ENCODE measurements at places on chromosomes 13 and 19.

DNA sequence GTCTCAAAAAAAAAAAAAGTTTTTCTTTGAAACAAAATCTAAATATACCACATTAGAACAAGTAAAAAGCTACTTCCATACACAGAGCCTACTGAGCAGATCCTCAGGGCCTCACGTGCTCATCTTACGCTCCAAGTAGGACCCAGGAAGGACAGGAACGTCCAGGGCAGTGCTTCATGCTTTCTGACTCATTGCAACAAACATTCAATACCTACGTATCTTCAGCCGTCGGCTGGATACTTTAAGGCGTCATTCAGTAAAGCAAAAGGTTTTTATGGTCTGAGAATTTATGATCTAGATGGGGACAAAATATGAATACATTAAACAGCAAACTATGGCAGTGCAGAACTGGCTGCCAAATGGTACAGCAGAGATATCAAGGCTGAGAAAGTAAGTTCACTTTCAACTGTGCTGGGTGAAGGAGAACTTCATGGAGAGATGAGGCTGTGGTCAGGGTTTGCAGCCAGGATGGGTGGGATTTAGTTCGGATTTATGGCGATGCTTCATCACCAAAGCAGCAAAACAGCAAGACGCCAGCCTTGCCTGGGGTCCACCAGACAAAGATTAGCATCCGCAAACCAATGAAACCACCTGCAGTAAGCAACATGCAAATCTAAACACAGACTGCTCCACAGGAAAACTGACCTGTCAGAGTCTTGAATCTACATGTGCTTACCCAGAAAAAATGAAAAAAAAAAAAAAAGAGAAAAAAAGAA is 20.5 kb downstream of the CARS2 start:
- no peak for DNase-seq

- no peak for DNase-seq
Measured at GRCh38 chr13:101523154-101524131, 71.0 kb downstream of the ITGBL1 start.

DNA sequence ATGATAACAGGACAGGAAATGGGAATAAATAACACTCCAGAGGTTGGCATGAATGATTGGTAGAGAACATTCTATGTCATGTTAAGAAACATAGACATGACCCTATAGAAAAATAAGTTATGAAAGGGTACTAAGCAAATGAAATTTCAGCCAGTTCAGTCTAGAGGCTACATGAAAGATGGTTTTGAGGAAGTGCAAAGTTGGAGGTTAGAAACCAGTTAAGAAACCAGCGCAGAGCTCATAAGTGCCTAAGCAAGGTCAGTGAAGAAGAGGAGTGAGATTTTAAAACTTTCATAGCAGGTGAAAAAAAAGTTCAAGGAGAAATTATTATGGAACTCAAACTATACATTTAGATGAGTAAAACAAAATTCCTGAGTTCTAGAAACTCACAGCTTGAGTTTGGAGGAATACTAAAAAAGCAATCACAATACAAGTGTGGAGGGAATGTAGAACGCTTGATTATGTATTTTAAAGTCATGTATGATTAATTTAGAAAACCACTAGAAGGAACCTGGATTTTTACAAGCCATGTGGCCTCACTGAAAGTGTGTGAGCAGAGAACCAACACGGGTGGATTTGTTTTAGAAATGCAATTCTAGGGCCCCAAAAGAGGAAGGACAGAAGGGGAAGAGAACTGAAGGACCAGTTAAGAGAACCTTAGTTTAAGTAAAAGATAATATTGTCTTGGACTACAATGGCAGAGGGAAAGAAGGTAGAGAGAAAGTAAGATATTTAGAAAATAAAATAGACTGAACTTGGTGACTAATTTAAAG is 162.4 kb downstream of the PCDH20 start:
- DNase-seq, result no peak

DNA sequence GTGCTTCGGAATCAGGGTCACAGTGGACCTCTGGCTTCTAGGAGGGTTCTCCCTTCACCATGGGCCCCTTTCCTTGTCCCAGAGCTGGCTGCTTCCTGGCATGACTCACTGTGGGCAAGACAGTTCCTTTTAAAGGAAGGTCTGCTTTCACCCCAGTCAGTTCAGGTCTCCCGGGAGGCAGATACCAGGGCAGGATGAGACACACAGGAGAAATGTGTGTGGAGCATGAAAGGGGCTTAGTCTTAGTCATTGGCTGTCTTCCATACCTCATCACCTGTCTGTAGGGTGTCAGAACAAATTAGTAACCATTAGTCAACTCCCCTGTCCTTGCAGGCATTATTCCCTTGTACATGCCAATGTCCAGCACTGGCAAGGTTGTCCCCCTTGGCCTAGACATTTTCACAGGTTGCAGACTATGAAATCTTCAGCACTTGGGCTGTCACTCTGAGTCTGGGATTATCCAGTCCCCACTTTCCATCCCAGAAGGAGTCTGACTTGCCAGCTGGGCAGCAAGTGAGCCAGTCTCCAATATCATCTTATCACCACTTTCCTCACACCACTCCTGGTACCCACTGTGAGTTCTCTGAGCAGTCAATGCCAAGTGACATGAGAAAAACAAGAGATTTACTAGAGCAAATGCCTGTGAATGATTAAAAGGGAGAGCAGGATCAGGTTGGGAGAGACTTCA is 76.8 kb upstream of the MEDAG start:
- no peak for DNase-seq

- DNase-seq, result peak; percentile 46
Measured at GRCh38 chr19:58317476-58318072, 9.2 kb upstream of the ZSCAN22 start.

DNA sequence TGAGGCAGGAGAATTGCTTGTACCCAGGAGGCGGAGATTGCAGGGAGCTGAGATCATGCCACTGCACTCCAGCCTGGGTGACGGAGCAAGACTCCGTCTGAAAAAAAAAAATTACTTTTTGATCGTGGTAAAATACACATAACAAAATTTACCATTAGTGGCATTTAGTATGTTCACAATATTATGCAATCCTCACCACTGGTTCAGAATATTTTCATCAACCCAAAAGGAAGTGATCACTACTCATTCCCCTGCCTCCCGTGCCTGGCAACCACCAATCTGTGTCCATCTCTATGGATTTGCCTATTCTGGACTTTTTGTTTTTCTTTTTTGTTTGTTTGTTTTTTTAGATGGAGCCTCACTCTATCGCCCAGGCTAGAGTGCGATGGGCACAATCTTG is 1.2 kb upstream of the PALM3 start:
- no peak for DNase-seq

GRCh38 chr19:19345232-19345631 is 24.6 kb downstream of the MAU2 start:
- no peak for DNase-seq

GRCh38 chr13:70630247-70630646 is 522.0 kb upstream of the KLHL1 start:
- DNase-seq, result no peak

DNA sequence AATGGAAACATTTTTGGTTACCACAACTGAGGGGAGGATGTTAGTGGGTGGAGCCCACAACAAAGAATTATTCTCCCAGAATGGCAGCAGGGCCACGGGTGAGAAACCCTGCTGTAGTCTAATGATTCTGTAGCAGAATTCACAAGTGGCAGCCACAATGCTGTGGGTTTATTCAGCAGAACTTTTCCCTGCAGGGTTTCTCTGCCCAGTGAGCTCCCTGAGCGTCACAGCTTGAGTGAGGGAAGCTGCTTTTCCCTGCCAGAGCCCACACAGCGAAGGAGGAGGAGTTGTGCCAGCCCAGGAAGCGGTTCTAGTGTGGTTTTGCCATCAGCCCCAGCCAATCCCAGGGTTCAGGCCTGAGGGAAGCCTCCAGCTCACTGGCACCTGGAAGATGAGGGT is 4.4 kb downstream of the ATP12A start:
- DNase-seq, result peak; percentile 53

GRCh38 chr19:10372690-10373089 is 7.7 kb downstream of the TYK2 start:
- no peak for DNase-seq

- no peak for DNase-seq
Measured at GRCh38 chr13:101552786-101553185, 100.3 kb downstream of the ITGBL1 start.

DNA sequence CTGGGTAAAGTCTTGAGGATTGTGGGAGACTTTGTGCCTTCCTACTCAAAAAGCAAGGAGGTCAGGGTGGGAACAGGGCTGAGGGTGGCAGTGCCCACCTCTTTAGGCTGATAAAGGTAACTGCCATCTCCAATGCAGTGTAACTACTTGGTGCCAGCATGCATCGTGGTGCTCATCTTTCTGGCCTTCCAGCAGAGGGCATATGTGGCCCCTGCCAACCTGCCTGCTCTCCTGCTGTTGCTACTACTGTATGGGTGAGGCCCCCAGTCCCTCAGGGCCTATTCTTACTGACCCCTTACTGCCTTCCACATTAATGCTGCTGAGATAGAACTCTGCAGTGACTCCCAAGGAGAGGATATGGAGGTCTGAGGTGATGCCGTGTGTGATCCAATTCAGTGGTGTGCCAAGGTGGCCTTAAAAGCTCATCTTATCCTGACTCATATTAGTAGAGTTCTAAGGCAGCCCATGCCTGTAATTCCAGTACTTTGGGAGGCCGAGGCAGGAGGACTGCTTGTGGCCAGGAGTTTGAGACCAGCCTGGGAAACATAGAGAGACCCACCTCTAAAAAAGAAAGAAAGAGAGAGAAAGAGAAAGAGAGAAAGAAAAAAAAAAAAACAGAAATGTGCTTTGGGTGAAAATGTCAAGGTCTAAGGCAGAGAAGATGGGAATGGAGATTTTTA is 9.7 kb upstream of the ARHGAP45 start:
- DNase-seq, result no peak

- no peak for DNase-seq
Measured at GRCh38 chr19:3660493-3661219, 34.1 kb upstream of the CACTIN start.

DNA sequence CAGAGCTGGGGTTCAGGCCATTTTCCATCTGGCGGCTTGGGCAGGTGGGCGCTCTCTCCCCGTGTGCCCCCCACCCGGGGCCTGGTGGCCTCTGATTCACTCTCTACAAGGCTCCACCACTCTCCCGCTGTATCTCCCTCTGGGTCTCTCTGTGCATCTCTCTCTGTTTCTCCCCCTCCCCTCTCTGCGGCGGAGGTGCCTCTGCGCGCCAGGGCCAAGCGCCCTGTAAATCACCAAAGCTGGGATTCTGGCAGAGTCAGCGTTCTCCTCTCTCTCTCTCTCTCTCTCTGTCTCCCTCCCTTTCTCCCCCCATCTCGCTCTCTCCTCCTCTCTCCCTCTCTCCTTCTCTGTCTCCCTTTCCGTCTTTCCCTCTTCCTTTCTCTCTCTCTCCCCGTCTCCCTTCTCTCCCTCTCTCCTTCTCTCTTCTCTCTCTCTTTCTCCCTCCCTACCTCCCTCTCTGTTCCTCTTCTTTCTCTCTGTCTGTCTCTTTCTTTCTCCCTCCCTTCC is 3.9 kb downstream of the NFIC start:
- DNase-seq, result no peak

DNA sequence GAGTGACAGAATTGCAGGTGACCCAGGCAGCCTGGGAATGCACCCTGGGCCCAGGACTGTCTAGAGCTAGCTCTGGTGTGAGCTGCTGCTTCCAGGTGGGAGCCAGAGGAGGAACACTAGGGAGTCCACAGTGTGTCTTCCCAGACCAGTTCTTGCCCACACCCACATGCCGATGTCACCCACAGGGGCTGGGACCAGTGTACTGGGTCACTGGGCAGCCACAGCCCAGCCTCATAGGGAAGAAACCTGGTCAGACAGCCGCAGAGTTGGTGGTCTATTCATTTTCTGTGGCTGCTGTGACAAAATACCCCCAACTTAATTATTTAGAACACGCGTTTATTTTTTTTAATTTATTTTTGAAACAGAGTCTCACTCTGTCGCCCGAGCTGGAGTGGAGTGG is 3.1 kb downstream of the RNF225 start:
- DNase-seq, result no peak

- DNase-seq, result no peak
Measured at GRCh38 chr19:5679289-5680083, 830 bp downstream of the MICOS13 start.

GRCh38 chr19:39341129-39341718 is 997 bp upstream of the SAMD4B start:
- DNase-seq, result no peak

DNA sequence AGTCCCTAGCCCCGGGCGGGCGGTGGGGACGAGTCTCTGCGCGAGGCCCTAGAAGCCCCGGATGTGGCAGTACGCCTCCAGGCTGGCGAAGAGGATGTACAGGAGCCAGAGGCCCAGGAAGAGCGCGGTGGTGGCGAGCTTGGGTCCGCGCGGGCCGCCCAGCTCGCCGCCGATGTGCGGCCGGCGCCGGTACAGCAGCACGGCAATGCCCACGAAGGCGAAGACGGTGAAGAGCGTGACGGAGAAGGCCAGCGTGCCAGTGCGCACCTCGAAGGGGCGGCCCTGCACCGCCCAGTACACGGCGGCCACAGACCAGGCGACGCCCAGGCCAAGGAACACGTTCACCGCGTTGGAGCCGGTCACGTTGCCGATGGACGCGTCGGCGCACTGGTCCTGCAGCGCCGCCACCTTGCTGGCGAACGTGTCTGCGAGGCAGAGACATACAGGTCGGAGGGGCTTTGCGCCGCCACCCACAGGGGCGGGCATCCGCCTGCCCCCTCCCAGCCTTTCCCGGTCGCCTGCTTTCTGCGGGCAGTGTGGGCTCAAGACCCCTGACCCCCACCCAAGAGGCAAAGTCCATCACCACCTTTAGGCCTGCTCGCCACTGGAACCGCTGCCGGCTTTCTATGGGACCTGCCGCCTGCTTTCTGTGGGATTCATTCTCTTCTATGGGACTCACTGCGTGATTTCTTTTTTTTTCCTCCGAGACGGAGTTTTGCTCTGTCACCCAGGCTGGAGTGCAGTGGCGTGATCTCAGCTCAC is 10.9 kb upstream of the MEIS3 start:
- peak; percentile 64 for DNase-seq

DNA sequence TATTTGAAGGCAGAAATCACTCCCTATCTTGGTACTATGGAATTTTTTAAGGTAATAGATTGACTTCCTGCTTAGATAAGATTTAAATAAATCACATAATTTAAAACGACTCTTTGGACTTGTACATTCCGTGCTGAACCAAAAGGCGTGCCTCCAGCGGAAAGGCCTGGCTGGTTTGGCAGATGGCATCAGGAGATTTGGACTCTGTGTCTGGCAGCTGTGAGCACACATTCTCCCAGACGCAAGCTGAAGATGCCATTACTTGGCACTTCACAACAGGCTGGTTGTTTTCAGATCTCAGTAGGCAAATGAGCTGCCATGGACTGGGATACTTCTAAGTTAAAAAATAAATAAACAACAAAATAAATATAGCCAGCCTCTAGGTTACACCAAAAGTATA is 104.5 kb upstream of the SLC15A1 start:
- no peak for DNase-seq
